NCI-H2081 treated with DMSO at 0.1 percent for 48 hours (cell line): ENCODE measurements at places on chromosomes 6 and 20.

DNA sequence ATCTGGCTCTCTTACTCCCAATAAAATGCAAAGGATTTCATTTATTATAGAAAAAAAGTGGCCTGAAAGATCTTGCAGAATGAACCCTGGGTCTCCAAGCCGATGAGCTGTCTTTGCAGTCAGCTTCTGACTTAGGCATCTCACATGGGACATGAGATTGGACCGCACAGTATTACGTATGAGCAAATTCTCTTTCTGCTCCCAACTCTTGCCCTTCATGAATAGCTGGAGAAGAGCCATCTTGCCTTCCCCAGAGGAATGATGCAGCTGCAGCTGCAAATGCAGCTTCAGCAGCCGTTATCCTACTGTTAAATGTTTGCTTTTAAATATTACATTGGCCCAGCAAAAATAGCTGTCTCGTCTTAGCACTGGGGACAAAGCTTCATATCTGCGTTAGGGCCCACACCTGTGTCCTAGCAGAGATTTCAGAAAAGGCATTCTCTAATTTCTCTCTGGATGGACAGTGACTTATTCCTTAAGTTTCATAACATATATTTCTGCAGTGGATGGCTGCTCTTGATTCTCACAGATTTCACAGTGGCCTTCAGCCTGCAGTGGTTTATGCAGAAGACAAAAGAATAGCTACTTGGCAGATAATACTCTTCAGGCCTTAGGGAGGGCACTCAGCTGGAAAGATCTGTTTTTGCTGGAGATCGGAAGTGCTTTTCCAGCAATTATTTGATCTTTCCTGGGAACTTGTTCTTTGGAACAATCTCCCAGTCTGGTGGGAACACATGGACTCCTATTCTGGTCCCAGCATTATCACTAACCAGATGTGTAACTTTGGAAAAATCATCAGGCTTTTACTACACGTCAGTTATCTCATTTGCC, 129.2 kb downstream of the FYN start:
- no peak for DNase-seq

DNA sequence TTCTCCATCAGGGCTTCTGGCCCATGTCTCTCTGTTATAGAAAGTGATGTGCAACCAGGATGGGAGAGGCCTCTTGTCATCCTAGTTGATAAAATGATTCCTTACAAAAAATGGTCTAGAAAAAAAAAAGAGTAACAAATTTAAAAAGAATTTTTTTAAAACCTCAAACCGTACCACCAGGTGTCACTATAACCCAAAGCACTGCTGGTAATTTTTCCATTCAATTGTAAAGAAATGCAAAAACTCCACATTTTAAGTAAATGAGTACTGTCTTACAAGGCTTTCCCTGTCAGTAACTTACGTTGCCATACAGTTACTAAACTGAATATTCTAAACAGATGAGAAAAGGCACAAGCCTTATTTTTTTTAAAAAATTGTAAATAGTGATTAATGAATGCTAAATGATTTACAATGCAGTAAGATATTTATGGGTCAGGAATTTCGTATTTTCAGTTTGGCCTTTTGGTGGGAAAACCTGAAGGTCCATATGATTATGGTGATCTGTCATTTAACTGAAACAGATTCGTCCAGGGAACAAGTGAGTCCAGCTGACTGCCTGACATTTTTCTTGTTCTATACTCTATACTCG, 95.4 kb downstream of the OGFRL1 start:
- no peak for DNase-seq

DNA sequence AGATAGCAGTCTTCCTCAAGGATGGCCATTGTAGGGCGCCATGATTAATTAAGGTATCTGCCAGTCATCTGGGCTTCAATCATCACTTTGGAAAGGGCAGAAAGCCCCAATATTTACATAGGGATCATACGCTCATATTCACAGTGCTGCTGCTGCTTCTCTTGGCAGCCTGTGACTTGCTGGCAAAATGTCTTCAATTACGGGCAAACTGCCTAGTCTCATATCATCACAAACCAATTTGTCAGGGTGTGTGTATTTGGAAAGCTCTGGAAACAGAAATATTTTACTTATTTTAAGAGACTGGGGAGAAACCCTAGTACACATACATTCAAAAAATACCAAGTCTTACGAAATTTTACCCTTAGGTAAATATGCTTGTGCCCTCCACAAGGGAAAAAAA, 77.6 kb downstream of the SAMD5 start:
- peak; percentile 38 for DNase-seq

GRCh38 chr6:17278289-17279063, 2.7 kb upstream of the RBM24 start:
- DNase-seq = no peak

GRCh38 chr6:118724211-118724610, 72.8 kb upstream of the CEP85L start:
- no peak for DNase-seq

DNA sequence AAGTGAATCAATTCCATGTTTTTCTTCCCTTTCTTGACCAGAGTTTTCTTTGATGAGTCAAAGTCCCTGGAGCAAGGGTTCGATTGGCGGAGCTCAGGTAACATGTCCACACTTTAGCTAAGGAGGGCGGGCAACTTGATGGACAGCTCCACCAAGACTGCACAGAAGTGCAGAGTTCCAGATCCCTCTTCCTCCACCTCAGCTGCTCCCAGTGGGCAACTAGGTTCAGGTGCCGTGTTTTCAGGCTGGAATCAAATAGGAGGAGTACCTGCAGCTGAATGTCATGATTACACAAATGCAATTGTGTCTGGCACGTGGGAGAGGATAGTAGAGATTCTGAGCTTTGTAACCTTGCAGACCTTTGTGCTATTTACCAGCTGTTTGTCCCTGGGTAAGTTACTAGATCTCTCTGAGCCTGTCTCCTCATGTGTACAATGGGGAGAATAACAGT, 1.9 kb upstream of the ELMO2 start:
- no peak for DNase-seq

GRCh38 chr20:21719592-21720214, 14.2 kb downstream of the PAX1 start:
- peak; percentile 3 for DNase-seq

GRCh38 chr20:56778765-56779195, 149.7 kb downstream of the TFAP2C start:
- no peak for DNase-seq

GRCh38 chr6:6470123-6470522, 118.4 kb upstream of the LY86 start:
- DNase-seq = no peak

GRCh38 chr20:16236589-16237241, 336.5 kb downstream of the KIF16B start:
- no peak for DNase-seq

GRCh38 chr20:19598117-19598850, 159.8 kb upstream of the RIN2 start:
- DNase-seq = no peak
